Fibroblast of skin of scalp (primary cell): ENCODE measurements at places on chromosomes 3 and 15.
A peak's percentile ranks its signal among the peaks of the same experiment; 100 is the strongest.

DNA sequence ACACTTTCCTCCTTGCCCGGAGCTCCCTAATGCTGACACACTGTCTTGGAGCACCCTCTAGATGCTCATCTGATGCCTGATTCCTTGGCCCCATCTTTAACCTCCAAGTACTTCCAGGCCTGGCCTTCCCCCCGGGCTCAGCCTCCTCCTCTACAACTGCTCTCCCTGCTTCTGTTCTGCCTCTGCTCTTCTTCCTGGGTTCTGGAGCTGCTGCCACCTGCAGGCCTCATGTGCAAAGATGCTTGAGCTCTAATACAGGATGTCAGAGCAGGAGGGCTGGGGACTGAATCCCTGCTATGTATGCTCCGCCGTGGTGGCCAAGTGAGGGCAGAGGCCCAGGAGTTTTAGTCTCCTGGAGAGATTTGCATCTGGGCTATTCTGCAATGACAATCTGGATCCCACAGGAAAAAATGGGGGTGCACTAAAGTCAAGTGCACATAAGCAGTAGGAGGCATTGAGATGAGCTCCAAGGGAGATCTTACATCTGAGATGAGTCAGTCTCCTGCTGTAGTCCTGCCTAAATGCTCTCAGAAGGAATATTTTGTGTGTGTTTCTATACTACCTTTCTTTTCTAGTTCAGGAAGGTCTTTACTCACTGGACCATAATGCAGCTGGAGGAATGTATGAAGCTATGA is 296.3 kb downstream of the UACA start:
- peak; percentile 65 for DNase-seq

GRCh38 chr15:88656760-88657221 is 18.0 kb downstream of the ISG20 start:
- DNase-seq = no peak

DNA sequence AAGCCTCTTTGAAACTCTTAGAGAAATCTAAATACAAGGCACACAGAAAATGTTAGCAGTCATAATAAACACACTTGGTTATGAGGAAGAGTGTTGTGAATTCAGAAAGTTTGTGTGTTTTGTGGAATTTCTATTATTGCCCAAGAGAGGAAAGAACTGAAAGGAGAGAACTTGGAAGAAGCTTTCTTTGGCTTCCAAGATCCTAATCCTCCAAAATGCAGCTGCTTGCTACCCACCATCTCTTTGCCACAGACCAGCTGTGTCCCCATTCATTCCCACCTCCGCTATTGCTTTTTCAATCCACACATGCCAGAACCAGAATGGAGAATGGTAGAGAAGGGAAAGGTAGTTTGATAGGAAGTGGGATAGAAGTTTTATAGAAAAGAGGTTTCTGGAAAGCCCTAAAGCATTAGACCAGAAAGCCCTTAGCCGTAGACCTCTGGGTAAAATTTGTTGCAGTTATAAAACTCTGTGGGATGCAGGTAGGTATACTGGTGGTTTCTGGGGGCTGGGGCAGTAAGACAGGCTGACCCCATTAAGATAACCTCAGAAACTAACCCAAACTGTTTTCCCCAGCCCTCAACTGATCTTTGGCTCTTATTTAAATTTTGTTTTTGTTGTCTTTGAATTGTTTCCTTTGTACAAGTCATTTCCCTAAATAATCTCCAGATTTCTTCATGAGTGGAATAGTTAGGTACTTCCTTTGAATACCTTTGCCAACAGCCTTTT is 108.5 kb downstream of the FILIP1L start:
- no peak for DNase-seq

DNA sequence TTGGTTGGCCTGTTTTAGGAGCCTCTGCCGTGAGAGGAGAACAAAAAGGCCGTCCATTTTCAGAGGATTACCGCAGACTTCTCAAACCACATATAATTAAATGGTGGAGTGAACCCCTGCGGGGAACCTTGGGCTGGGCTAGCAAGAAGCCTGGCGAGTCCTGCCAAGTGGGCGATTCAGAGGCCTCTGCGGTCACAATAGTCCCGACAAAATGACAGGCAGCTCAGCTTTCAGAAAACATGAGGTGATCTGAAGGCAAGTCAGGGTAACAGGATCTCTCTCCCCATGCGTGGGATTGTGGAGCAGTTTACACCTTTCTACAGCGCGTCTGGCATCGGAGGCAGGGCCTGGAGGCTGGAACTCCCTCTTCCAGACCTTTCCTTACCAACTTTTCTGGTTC is 134.8 kb downstream of the ASB7 start:
- no peak for DNase-seq

GRCh38 chr3:105958237-105959000 is 89.6 kb upstream of the CBLB start:
- no peak for DNase-seq

- DNase-seq = no peak
Measured at GRCh38 chr3:125281381-125281780, 68.8 kb upstream of the SLC12A8 start.

DNA sequence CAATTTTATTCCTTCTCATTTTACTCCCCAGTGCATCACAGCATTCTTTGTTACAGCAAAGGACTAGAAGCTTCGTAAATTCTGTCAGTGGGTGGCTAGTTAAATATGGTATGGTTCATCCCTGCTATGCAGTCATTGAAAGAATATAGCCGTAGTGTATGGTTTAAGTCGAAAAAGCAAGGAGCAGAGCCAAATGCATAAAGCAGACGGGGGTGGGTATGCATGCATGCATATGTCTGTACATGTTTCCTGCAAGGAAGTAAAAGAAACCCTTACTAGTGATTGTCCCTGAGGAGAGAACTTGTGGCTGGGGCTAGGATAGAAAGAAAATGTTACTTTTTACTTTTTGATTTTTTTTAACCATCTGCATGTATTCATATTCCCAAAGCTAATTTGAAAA is 19.9 kb downstream of the RBP2 start:
- DNase-seq = no peak

- peak; percentile 17 for DNase-seq
Measured at GRCh38 chr3:69204315-69204957, 82.0 kb upstream of the LMOD3 start.
